ENCODE measurements at places on chromosomes 3 and 15. TPM values are rescaled to one million over a fixed set of nuclear protein-coding genes. Genes with fewer than 3 reads are reported as not detected.

The TMEM40 gene
- total RNA-seq, result not detected

The PIERCE2 gene
- total RNA-seq, result not detected

The CYFIP1 gene
- 94.7 TPM for total RNA-seq

The LPCAT4 gene
- 113 TPM for total RNA-seq

The STRA6 gene
- total RNA-seq, result not detected

The CGNL1 gene
- total RNA-seq, result 3.5 TPM

The SLC2A2 gene
- total RNA-seq, result not detected

The NR1I2 gene
- not detected for total RNA-seq

The FAM81A gene
- total RNA-seq, result not detected

The ALDH1A2 gene
- total RNA-seq, result 9.3 TPM

The ROPN1 gene
- not detected for total RNA-seq

The MYRIP gene
- total RNA-seq, result 12.7 TPM

The GTPBP8 gene
- total RNA-seq, result 1.6 TPM

The SLCO2A1 gene
- 111 TPM for total RNA-seq

The PP2D1 gene
- not detected for total RNA-seq

The CPN2 gene
- total RNA-seq, result not detected

The AZI2 gene
- 15.3 TPM for total RNA-seq

The RNU6-1 gene
- not detected for total RNA-seq

The LARP6 gene
- 18.7 TPM for total RNA-seq

The WNT5A gene
- total RNA-seq, result 11.3 TPM

The COL6A6 gene
- not detected for total RNA-seq

The IMPG2 gene
- total RNA-seq, result 0.11 TPM

The TSEN2 gene
- 6.3 TPM for total RNA-seq
